ENCODE measurements at places on chromosomes 4 and X.

GRCh38 chr4:173171098-173171497, 2.5 kb downstream of the GALNT7 start:
- no peak for DNase-seq

GRCh38 chrX:69255441-69256290, 90.4 kb upstream of the PJA1 start:
- DNase-seq: no peak

DNA sequence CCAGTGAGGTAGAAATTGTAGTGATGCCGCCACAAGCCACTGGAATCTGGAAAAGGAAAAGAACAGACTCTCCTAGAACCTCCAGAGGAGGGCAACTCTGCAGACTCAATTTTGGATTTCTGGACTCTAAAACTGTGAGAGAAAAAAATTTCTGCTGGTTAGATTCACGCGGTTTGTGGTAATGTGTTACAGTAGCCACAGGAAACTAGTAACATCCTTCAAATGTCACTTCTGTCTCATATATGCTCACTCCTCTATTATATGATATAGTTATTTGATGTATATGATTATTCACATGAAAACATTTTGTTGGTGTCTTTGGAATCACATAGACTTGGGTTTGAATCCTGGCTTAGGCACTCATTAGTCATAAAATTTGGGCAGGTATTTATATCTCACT, 18.8 kb downstream of the LDOC1 start:
- no peak for DNase-seq

DNA sequence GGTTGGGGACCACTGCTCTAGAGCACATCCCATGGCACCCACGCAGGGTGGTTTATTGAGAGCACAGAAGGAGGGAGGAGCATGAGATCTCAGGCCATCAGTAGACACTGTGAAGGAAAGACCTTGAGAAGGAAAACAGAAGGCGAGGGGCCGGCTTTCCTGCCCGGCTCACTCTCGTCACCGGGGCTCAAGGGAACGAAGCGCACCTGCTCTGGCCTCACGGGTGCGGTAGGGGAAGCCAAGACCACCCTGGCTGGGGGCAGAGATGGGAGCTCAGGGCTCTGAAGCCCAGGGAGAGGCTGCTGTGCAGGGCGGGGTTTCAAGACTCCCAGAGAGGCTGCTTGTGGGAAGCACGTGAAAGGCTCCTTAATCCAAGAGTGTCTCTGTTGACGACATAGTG, 105.9 kb downstream of the TNIP2 start:
- DNase-seq: no peak

GRCh38 chr4:14924076-14924811, 78.0 kb upstream of the CPEB2 start:
- no peak for DNase-seq

DNA sequence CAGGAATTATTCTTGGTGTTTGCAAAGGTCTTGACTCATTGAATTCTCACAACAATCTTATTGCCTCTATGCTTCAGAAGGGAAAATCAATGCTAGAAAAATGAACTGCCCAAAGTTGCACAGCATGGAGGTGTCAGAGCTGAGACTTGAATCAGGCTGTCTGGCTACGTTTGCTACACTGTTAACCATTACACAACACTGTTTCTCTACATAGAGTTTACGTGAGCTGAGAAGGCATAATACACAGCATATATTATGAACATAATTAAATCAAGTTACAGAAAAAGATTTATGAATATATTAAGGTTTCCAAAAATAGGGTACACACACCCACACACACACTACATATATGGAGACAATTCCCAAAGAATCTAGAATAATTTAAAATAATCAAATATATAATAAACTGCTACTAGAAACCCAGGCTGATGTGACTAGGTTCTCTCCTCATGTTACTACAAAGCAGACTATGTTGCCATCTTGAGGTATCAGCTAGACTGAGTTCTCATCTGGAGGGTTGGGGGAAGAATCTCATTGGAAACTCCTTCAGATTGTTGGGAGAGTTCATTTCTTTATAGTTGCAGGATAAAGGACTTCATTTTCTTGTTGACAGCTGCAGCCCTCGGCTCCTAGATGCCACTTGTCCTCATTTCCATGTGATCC, 1270.5 kb downstream of the ARAP2 start:
- no peak for DNase-seq

DNA sequence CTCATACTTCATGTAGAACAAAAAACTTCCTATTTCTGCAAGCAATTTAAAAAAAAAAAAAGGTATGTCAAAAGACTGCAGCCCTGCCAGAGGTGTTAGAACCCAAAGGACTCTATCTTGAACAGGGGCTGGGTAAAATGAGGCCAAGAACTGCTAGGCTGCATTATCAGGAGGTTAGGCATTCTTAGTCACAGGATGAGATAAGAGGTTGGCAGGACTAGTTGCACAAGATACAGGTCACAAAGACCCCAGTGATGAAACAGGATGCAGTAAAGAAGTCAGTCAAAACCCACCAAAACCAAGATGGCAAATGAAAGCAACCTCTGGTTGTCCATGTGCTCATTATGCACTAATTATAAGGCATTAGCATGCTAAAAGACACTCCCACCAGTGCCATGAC, 104.1 kb downstream of the ANOS1 start:
- no peak for DNase-seq

DNA sequence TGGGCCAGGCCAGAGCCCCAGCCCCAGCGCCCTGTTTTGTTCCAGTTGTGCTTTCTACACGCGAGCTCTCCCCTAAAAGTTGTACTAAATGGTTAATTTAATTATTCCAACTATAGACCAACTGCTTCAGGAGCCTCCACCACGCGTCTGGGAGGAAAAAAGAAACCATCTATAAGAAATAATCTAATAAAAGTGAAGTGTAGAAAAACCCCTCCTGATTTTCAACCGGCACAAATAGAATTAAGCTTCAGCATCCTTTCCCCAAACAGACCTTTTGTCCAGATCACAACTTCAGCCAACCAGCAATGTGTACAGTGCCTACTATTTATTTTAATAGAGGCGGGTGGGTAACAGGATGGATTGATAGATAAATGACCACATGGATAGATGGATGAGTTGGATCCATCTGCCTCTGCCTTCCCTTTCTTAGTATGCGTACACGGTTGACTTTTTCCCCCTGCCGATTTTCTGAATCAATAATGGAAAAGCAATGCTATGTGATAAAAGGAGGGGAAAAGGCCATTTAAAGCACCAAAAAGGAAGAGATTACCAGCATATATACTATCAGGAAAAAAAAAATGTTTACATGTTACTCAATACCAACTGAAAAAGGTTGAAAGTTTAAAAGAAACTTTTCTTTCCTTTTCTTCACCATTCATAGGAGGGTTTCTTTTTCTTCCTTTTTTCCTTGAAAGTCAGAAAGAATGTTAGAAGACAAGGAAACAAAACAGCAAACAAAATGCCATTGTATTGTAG, 3.7 kb upstream of the PHOX2B start:
- no peak for DNase-seq

GRCh38 chr4:24330573-24330972, 253.8 kb downstream of the DHX15 start:
- DNase-seq: no peak

DNA sequence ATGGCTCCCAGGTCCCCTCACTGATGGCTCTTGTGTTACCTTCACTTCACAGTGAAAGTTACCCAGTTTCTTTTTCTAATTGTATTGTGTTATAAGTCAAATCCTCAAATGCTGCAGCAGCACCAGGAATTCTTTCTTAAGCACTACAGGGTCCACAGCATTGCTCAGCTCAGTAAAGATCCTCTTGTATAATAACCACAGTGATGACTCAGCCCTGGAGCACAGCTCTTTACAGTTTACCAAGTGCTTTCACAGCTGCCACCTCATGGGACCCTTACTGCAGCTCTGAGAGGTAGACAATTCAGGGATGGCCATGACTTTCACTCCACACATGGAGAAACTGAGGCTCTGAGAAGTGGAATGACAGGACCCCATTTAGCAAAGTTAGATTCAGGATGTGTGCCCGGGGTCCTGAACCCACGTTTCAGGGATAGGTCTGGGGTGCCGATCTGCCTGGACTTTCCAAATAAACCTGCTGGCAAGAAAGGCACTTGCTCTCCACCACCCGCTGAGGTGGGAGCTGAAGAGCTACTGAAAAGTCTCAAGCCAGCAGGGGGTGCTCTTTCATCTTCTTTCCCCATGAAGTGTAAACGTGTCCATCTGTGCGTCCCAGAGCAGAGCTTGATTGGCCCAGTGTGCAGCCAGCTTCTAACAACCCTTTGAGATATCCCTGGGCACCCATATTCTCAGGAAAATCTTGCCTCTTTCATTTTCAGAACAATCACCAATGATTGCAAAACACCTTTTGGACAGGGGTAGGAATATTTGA, 35.7 kb upstream of the GABRQ start:
- no peak for DNase-seq

GRCh38 chrX:116204932-116205331, 34.4 kb downstream of the AGTR2 start:
- DNase-seq: peak; percentile 3

DNA sequence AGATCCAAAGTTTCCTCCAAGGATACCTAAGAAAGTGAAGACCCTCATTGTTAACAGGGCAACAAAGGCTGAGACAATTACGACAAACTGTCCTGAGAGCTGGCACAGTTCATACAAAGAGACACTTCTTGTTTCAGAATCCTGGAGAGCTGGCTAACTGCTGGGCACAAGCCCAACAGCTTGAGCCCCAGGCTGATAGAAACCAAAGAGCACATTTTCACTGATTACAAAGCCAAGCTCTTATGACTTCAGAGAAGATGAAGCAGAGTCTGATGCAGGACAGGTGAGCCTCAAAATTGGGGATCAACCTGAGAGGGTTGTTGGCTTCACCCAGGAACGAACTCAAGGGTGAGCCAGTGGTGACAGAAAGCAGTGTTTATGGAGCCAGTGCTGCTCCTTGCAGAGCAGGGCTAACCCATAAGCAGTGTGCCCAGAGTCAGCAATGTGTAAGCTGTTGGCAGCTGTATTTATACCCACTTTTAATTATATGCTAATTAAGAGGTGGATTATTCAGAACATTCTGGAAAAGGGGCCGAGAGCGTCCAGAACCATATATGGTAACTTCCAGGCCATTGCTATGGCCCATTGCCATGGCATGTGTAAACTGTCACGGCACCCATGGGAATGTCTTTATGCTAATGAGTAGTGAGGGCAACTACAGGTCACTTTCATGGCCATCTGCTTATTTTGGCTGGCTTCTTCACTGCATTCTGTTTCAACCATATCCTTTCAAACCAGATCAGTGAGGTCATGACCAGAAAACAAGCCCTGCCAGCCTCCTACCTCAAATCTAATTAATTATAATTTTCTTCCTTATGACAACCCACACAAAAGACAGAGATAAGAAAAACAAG, 183.7 kb downstream of the EVC2 start:
- no peak for DNase-seq

GRCh38 chr4:8291036-8291682, 21.6 kb downstream of the HTRA3 start:
- DNase-seq: no peak

DNA sequence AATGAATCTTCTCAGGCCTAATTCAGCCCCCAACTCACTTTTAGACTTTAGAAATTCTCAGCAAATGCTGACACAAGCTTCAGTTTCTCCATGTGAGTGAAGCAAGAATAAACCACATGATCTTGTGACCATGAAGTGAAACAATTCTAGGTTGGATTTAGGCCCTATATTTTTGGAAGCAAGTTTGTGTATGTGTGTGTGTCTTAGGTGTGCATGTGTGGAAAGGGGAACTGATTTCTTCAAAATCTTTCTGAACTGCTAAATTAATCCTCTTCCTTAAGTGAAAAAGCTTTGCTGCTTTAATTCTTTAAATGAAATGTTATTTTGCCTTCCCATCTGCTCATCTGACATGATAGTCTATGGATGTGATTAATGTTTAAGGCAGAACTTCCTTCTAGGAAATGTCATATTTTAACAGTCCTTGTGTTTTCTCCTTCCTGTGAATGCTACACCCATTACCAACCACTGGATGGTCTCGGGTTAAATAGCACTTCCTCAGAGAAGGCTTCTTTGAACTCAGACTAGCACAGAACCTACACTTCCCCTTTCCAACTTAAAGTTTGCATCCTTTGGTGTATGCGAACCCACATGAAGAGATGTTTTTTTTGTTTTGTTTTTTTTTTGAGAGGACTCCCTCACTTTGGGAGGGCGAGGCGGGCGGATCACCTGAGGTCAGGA, 1.2 kb upstream of the TMEM144 start:
- DNase-seq: no peak

DNA sequence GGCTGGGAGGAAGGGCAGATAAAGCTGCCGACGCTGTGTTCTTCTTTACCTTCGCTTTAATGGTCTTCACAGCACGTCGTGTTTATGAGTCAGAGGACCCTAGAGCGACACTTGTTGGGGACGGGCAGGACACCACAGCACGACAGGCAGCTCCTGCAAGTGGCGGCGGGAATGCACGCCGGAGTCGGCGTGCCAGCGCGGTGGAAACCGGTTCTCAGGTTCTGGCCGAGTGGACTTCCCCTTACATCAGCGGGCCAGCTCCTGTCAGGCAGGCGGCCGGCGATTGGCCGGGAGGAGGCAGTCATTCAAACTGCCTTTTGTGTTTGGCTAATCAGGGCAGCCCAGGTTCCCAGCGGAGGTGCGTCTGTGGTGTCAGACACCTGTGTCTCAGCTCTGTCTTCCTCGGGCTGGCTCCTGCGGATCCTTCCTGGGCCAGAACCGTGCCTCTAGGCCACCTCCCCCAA, 150.9 kb downstream of the SHROOM3 start:
- DNase-seq: peak; percentile 95

- no peak for DNase-seq
Measured at GRCh38 chrX:15594371-15594770, 6.4 kb downstream of the ACE2 start.

GRCh38 chr4:84498935-84499623, at the start of gene NKX6-1:
NKX6-1 (minus strand) TSS chr4:84499292; CDS start chr4:84498228, 1,064 bp downstream.
- no peak for DNase-seq

DNA sequence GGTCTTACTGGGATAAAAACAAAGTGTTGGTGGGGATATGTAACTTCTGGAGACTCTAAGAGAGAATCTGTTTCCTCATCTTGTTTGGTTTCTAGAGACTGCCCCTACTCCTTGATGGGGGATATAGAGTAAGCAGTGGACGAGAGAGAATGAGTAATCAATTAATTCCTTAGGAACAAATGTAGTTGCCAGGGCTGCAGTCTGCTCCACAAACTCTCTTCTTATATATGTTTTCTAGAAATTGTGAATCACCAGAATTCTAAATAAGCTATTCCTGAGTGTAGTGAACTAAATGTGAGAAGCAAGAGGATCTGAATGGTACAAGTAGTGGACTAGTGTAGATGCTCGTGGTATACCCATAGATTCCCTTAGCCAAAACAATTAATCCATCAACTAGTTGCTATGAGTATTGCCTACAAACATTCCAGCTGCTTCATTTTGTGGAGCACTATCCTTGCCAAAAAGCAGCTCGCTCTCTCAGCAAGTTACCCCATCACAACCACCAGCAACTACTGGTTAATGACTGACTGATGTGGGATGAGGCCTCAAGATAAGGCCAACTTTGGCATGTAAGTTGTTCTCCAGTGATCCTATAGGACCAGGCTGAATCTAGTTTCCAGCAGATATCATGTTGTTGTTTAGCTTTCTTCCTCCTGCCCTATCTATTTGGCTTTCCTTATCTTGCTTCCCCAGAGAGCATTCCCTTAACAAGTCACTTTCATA, 273.0 kb downstream of the SLC7A11 start:
- no peak for DNase-seq
